ENCODE measurements at places on chromosomes 7 and 10. TPM values are rescaled to one million over a fixed set of nuclear protein-coding genes. Genes with fewer than 3 reads are reported as not detected.

The MET gene
- total RNA-seq, result 0.56 TPM

The PRKAR1B gene
- total RNA-seq, result 12.8 TPM

DNA sequence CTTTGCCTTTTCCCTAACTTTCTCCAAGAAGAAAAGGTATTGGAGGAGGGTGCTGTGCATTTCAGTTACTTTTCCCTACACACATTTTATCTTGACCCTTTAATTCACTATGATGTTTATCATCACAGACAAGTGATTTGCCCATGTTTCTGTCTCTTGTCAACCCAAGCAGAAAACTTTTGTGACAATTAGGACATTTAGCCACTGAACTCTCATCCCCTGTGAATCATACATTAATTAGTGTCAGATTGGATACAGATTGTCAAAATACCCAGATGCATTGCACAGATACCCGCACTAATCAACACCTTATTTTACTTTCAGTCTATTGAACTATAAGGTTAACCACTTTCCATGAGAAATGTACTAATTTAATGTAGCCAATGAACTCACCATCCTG, 912.9 kb downstream of the SORCS1 start:
- DNase-seq, result no peak

- no peak for DNase-seq
Observed at GRCh38 chr10:84214046-84214572, 11.2 kb downstream of the LRIT2 start.

- no peak for DNase-seq
Observed at GRCh38 chr7:42685911-42686310, 226.0 kb downstream of the C7orf25 start.

- no peak for DNase-seq
Observed at GRCh38 chr10:107415446-107415845, 250.9 kb upstream of the SORCS1 start.

DNA sequence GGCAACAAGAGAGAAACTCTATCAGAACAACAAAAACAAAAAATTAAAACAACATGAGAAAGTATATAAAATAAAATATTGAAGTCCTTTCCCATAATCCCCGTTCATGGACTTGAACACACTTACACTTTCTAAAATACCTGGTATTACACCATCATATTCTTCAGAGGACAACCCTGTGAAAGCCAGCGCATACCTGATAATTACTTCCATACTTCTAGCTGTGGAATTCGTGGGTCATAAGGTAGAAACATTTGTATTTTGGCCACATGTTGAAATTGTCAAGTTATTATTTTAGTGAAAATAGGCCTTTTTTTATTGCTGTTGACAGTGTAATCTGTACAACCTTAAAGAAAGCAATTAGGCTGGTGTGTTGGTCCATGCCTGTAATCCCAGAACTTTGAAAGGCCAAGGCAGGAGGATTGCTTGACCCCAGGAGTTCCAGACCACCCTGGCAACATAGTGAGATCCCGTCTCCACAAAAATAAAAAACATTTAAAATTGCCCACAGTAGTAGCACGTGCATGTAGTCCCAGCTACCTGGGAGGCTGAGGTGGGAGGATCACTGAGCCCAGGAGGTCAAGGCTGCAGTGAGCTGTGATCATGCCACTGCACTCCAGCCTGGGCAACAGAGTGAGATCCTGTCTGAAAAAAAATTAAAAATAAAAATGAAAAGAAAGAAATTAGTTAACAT, 5.1 kb upstream of the PCGF6 start:
- no peak for DNase-seq

All from glutamatergic neuron (in vitro differentiated cells).